SJCRH30 (cell line): ENCODE measurements at places on chromosomes 4 and X. TPM values are rescaled to one million over a fixed set of nuclear protein-coding genes. Genes with fewer than 3 reads are reported as not detected.

DNA sequence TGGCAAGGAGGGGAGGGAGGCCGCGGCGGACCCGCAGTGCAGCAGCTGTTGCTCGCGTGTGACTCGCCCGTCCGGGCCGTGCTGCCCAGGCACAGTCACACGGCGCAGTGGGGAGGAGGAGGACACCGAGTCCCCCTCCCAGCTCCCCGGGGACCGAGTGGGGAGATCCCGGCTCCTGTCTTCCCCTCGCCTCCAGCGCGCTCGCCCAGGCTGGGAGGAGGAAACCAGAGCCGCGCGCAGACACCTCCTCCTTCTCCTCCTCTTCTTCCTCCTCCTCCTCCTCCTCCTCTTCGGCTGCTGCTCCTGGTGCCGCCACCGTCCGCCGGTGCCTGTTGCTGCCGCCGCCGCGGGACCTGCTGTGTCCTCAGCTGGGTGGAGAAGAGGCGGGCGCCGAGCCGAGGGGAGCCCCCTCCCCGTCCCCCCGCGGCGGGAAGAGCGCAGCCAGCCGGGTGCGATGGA is at the start of gene TBC1D1:
TBC1D1 (plus strand) TSS at position 284 of the 459 bp plus-strand sequence. CDS start 11,012 bp downstream, outside the sequence.
- no peaks in the 10 kb centered on the region for H3K36me3 ChIP-seq
- DNase-seq, result peak; percentile 55
- no peak within 1 kb of the TSS for H3K27ac ChIP-seq
- peak within 1 kb of the TSS; percentile 64 for H3K4me3 ChIP-seq
- peaks cover 3% of the 10 kb centered on the region; the same call in 1 of the 2 replicates for H3K4me1 ChIP-seq
- peaks cover 13% of the 10 kb centered on the region for H3K27me3 ChIP-seq

- no peaks in the 10 kb centered on the region; the same call in 1 of the 2 replicates for H3K4me1 ChIP-seq
- H3K4me3 ChIP-seq, result no peak overlapping the region
- no peaks in the 10 kb centered on the region for H3K36me3 ChIP-seq
- DNase-seq, result no peak
- H3K27me3 ChIP-seq, result no peaks in the 10 kb centered on the region; the same call in 1 of the 2 replicates
- no peak overlapping the region for H3K27ac ChIP-seq
These were observed 4.8 kb upstream of the RGS12 start for GRCh38 chr4:3287972-3288570.

DNA sequence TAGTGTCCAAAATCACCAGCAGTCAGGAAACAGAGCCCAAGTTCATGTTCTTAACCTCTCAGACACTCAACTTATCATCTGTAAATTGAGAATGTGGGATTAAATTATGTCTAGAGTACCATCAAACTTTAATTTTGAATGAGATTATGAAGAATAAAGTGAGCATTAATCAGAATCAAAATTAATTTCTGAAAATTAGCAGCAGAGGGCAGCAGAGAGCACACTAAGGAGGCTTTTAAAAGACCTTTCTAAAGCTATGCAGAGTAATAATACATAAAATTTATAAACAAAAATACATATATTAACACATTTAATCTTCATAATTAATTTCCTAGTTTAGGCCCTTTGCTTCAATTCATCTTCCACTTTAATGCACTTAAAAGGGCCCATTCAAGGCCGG is 7.1 kb downstream of the TASL start:
- no peak for DNase-seq
- H3K27ac ChIP-seq, result no peak overlapping the region
- H3K4me3 ChIP-seq, result no peak overlapping the region
- no peaks in the 10 kb centered on the region for H3K36me3 ChIP-seq
- H3K4me1 ChIP-seq, result no peaks in the 10 kb centered on the region

DNA sequence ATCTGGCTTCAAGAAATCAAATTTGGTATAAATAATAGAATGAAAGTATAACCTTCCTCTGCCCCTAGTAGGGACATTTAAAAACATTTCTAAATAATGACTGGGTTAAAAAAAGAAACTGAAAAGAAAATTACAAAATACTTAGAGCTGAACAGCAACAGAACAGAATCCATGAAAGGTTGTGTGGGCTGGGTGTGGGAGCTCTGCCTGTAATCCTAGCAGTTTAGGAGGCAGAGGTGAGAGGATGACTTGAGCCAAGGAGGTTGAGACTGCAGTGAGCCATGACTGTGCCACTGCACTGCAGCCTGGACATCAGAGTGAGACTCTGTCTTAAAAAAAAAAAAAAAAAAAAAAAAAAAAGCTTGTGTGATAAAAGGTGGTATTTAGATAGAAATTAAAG is 12.3 kb upstream of the ZFX start:
- no peaks in the 10 kb centered on the region for H3K4me1 ChIP-seq
- DNase-seq, result no peak
- no peaks in the 10 kb centered on the region for H3K36me3 ChIP-seq
- no peak overlapping the region for H3K4me3 ChIP-seq

- no peaks in the 10 kb centered on the region for H3K4me1 ChIP-seq
- no peak overlapping the region for H3K4me3 ChIP-seq
- H3K27ac ChIP-seq, result no peak overlapping the region
These were observed 230.2 kb upstream of the STK26 start for GRCh38 chrX:131792789-131793462.

DNA sequence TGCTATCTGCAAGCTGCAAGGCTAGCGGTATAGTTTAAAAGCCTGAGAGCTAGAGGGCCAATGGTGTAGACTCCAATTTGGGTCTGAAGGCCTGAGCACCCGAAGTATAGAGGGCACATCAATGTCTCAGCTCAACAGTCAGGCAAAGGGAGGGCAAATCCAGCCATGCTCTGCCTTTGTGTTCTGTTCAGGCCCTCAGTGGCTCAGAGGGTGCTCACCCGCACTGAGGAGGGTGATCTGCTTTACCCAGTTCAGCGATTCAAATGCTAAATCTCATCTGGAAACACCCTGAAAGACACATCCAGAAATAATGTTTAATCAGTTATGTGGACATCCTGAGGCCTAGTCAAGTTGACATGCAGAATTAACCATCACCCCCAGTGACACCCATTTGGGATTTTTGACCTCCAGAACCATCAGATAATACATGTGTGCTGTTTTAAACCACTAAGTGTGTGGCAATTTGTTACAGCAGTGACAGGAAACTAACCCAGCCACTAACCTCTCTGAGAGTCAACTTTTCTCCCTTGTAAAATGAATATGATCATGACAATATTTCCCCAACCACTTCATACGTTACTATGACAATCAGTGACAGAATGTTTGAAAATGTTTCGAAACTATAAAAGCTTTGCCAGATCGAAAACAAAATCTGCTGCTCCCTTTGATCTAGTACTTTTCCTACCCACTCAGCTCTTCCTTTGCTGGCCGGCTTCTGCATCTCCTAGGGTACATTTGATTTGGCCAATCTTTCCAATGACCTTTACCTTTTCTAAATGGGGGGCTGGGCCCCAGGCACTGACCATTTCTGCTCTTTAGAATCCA is 8.4 kb upstream of the TBL1X start:
- H3K4me1 ChIP-seq, result peaks cover 5% of the 10 kb centered on the region
- no peak for DNase-seq
- no peak overlapping the region for H3K27ac ChIP-seq
- no peaks in the 10 kb centered on the region for H3K27me3 ChIP-seq

DNA sequence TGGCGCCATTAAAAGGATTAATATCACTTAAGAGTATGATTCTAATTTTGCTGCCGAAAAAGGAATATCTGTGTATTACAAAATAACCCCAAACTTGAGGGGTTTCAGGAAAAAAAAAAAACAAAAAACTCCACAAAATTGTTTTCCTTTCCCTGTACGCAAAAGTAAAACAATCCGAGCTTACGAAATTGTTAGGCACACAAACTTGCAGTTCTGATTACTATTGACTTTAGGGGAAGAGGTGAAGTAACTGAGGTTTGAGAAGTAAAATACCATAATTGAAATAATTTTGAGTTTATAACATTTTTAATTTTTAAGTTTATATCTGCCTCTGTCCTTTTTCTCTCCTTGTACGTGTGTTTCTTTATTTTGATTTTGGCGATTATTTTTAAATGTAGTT is 64.8 kb downstream of the USP9X start:
- no peak overlapping the region for H3K4me3 ChIP-seq
- no peaks in the 10 kb centered on the region for H3K4me1 ChIP-seq
- H3K27me3 ChIP-seq, result no peaks in the 10 kb centered on the region
- H3K27ac ChIP-seq, result no peak overlapping the region
- H3K36me3 ChIP-seq, result peaks cover 22% of the 10 kb centered on the region

DNA sequence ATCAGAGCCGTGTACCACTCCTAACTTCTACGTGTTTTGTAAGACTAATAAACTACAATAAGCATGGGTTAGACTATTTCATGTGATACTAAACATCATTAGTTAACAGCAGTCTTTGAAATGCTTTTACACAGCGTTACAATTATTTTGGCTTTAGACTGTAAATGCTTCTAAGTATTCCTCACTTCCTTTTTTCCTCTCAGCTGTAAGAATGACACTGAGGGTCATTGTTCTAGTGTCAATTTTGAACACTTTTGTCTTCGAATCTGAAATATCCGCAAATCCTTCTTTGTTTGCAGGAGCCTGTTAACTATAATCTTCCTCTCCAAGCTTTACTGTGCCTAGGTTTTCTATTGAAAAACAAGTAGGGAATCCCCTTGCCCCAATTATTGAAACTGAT is 1.5 kb downstream of the ABCE1 start:
- DNase-seq, result peak; percentile 2
- H3K36me3 ChIP-seq, result peaks cover 22% of the 10 kb centered on the region
- no peaks in the 10 kb centered on the region for H3K27me3 ChIP-seq

DNA sequence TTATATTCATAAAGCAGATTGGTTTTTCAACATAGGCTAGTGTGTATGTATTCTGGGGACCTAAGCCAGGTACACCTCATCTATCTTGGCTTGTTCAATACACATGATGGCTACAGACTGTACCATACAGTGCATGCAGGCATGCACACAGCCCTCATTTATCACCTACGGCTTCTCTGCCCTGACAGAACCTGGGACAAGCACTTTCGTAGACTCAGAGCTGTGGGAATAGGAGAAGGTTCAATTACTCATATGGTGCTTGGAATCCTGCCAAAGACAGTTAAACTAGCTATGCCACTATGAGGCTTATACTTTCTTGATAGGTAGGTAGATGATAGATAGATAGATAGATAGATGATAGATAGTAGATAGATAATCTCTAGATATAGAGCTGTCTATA is 457.2 kb downstream of the GALNTL6 start:
- H3K27me3 ChIP-seq, result no peaks in the 10 kb centered on the region
- H3K27ac ChIP-seq, result no peak overlapping the region
- no peak overlapping the region for H3K4me3 ChIP-seq
- no peaks in the 10 kb centered on the region for H3K4me1 ChIP-seq

GRCh38 chr4:125045311-125045710 is 269.4 kb upstream of the FAT4 start:
- DNase-seq, result no peak
- H3K4me3 ChIP-seq, result no peak overlapping the region
- H3K36me3 ChIP-seq, result no peaks in the 10 kb centered on the region
- no peak overlapping the region for H3K27ac ChIP-seq

DNA sequence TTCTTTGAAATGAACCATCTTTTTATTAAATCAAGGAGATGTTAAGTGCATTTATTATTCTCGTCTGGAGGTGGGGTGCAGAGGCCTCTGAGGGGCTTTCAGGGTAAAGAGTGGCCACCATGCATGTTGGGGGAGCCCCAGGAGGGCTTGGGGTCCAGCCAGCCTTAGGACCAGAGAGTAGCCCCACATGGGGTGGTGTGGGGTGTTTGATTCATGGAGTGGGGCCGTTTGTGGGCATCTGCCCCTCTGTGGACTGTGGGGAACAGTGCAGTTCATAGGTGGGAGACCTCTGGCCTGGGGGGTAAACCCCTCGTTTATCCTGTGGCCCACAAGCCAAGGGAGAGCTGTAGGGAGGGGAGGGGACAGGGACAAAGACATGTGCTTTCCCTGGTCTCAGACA is 26.9 kb downstream of the HTRA3 start:
- peaks cover 6% of the 10 kb centered on the region; the same call in 1 of the 2 replicates for H3K27me3 ChIP-seq
- H3K4me1 ChIP-seq, result peaks cover 9% of the 10 kb centered on the region; the same call in 1 of the 2 replicates

GRCh38 chrX:138877746-138878145 is 166.2 kb upstream of the FGF13 start:
- DNase-seq, result no peak
- no peaks in the 10 kb centered on the region for H3K27me3 ChIP-seq
- H3K4me3 ChIP-seq, result no peak overlapping the region
- H3K27ac ChIP-seq, result no peak overlapping the region
- no peaks in the 10 kb centered on the region for H3K4me1 ChIP-seq
- no peaks in the 10 kb centered on the region for H3K36me3 ChIP-seq

- H3K4me1 ChIP-seq, result no peaks in the 10 kb centered on the region
- no peaks in the 10 kb centered on the region for H3K27me3 ChIP-seq
- no peak for DNase-seq
- H3K27ac ChIP-seq, result no peak overlapping the region
These were observed 7.9 kb upstream of the CHRDL1 start for GRCh38 chrX:110803506-110803905.

DNA sequence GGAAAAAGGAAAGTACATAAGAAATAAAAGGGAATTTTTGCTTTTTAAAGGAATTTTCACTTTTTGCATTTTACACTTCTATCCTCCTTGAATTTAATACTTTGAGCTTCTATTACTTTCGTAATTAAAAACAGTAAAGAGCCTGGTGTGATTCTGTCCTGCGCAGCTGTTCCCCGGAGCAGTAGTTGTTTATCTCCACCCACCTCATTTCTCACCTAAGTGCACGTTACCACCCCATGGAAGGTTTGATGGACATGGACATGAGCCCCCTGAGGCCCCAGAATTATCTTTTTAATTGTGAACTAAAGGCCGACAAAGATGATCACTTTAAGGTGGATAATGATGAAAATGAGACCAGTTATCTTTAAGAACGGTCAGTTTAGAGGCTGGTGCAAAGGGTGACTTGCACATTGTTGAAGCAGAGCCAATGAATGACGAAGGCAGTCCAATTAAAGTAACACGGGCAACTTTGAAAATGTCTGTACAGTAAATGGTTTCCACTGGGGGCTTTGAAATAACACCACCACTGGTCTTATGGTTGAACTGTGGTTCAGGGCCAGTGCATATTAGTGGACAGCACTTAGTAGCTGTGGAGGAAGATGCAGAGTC is 52.1 kb upstream of the TEX13D start:
- no peak overlapping the region for H3K27ac ChIP-seq
- H3K4me3 ChIP-seq, result no peak overlapping the region
- no peaks in the 10 kb centered on the region for H3K27me3 ChIP-seq
- H3K36me3 ChIP-seq, result no peaks in the 10 kb centered on the region

DNA sequence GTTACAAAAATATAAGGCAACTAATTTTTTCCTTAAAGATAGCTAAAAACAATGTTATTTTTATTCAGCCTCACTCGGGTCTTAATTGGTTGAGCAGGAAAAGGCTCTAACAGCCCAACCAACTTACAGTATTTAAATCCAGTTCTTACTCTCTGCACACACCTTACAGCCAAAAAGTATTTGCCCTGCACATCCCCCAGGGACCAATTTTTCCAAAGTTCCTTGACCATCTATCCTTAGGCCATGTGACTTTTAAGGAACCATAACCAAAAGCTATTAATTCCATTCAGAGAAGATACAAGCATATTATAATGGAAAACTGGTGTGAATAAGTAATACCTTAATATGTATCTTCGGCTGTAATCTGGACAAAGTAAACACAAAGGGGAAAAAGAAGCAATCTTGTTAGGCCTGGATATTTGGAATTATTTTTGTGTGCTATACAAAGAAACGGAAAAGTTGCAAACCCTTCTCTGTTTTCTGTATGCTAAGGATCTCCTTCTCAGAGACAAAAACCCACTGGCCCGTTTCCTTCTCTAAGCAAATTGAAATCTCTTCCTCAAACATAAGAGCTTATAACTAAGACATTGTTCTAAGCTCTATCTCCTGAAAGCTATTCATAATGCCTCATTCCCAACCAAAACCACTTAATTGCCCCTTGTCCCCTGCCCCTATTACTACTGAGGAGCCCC is 1.0 kb upstream of the THAP9 start:
- no peaks in the 10 kb centered on the region for H3K27me3 ChIP-seq
- H3K4me3 ChIP-seq, result peak overlapping the region; percentile 78
- H3K4me1 ChIP-seq, result no peaks in the 10 kb centered on the region; the same call in 1 of the 2 replicates

Gene CXCL9
- not detected in 2 replicates for total RNA-seq

Gene CENPI
- total RNA-seq, result 39.8 and 48.4 TPM in 2 replicates

Gene CXCL1
- total RNA-seq, result 0.23 TPM in 1 of 2 replicates, not detected in the other

Gene PAPSS1
- total RNA-seq, result 46.5 and 50.0 TPM in 2 replicates

Gene SPANXA1
- total RNA-seq, result not detected in 2 replicates
